Stimulated activated CD8-positive, alpha-beta memory T cell treated with anti-CD3 and anti-CD28 coated beads, Interleukin-2, amount 100 ng/mL, for 1 hour (primary cell): ENCODE measurements at places on chromosomes 3 and 15.

GRCh38 chr3:141285570-141285969 lies 53.9 kb downstream of the PXYLP1 start:
- no peak for DNase-seq

GRCh38 chr3:53361852-53362251 lies 14.5 kb upstream of the DCP1A start:
- no peak for DNase-seq

GRCh38 chr3:52025453-52025852 lies 29.8 kb upstream of the RPL29 start:
- DNase-seq, result no peak

DNA sequence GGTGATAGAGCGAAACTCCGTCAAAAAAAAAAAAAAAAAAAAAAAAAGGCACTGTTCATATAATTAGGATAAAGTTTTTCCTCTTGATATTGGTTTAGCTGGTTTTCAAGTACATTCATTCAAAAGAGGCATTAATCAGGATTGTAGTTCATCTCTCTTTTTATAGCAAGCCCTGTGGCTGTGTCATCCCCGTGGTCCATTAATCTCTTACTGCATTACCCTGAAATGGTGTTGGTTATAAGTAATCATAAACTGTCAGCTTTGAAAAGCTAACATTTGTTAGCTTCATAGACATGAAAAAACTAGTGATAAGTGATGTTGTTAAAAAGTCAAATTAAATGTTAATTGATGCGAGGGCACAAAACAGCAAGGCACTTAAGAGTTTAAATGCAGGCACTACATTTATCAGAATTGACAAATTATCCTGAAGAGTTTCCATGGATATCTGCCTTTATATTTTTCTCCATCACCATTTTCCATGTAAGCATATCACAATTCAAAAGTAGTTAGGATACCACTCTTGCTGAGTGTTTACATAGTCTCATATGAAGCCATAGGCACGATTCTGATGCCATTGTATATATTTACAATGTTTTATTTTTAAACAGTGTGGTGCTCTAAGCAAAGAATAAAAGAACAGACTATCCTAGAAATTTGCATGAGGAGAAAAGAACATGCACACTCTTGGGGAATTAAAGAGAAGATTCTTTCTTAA lies 193.1 kb downstream of the OTOL1 start:
- DNase-seq, result no peak

- no peak for DNase-seq
Observed at GRCh38 chr3:113287803-113288648, 76.7 kb downstream of the BOC start.

GRCh38 chr3:25542492-25543039 lies 114.5 kb downstream of the RARB start:
- DNase-seq, result no peak

GRCh38 chr15:48021336-48022086 lies 99.3 kb upstream of the SLC24A5 start:
- no peak for DNase-seq

- DNase-seq, result no peak
Observed at GRCh38 chr15:32956006-32956405, 238.2 kb downstream of the GREM1 start.

DNA sequence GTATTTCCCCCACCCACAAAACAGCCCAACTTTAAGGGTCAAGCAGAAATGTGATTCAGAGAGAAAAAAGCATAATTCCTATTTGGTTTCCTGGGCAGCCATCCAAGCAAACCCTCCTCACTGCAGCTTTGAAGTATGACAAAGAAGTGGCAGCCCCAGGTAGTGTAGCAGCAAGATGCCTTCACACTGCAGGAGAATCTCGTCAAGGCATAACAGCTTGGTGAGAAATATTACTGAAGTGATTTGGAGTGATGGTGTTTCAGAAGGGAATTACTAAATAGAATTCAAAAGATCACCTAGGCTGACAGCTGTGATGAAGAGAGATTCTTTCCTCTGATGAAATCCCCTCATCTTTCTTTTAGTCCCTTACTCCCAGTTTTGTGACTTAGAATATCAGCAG lies 173.9 kb downstream of the PYDC2 start:
- no peak for DNase-seq

GRCh38 chr15:100255644-100256043 lies 86.1 kb downstream of the ADAMTS17 start:
- DNase-seq, result no peak

- DNase-seq, result no peak
Observed at GRCh38 chr15:93583552-93583951, 494.5 kb upstream of the RGMA start.

DNA sequence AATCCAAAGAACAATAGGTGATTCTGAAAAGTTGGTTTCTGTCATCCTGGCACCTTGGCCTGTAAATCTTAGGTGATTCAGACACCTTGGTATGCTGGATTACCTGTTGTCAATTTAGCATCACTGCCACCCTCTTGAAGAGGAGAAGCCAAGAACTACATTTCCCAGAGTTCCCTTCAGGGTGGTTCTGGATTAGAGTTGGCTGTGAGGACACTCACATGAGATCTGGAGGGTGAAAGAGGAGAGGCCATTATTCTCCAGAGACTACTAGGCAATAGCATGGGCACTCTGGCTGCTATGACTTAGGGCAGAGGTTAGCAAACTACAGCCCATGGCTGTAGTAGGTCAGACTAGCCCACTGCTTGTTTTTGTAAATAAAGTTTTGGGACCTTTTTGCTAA lies 41.7 kb upstream of the CORO2B start:
- DNase-seq, result no peak

DNA sequence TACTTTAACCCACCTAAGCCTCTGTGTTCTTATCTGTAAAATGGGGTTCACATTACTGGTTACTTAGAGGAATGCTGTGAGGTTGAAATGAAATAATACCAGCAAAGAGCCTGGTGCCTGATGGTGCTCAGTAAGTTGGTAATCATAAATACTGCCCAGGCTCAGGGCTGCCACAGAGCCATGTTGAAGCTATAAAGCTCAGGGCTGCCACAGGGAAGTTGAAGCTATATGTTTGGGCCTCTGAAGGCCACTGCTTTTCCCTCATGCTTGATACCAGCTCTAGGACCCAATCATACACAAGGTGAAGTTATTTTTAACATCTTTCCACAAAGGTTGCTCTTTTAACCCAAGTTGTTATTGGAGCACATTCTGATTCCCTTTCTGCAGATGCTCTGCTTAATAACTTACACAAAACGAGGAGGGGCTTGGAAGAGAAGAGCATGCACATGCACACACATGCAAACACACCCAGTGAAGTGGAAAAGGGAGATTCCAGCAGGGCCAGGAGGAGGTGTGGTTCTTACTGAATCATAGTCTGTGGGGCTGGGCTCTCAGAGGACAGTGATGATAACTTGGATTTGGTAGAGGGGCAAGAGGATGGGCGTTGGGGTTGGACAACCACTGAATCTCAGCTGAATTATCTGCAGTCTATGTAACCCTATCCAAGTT lies 17.4 kb downstream of the PARP14 start:
- no peak for DNase-seq

DNA sequence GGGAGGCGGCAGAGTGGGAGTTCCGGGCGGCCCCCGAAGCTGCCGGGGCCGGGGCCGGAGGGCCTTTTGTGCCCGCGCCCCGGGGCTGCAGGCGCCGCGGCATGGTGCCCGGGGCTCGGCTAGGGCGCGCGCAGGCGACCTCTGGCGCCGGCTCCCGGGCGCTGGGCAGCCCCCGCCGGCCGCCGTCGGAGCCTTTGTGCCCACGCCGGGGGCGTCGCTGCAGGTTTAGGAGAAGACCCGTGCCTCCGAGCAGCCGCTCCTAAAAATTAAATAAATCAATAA lies 299 bp downstream of the PAQR9 start:
- no peak for DNase-seq

DNA sequence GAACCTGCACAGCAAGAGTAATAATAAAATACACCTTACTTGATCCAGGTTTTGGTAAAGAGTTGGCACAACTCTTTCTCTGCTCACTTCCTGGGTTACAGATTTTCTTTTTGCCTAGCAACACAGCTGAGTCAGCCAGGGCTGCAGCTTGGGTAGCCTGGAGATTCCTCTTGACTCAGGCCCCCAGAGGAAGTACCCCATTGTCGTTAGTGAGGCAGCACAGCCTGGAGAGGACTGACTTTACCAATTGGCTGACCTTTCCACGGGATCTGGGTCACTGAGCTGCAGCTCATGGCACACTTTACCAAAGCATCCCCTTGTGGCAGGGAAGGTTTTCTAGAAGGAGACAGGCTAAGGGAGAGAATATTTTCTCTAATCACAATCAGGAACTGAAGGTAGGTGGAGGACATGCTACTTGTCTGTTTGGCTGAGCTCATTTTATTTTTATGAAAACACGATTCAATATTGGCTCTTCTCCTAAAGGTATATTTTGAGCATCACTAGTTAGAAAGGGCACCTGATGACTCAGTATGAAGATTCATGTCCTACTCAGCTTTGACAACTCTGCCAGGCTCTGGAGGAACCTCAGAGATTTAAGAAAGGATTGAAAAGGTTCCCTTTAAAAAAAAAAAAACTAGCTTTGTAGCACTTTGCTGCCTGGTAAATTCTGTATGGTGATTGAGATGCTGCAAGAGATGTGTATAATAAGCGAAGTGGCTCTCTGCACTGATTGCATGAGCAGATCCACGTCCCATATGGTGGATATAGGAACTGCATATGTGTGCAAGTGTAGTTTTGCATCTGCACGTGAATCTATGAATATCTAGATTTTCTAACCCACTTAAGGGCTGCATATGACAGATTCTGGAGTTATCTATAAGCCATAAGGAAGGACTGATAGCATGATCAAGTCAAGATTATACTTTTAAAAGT lies 124.8 kb downstream of the CHDH start:
- DNase-seq, result no peak

DNA sequence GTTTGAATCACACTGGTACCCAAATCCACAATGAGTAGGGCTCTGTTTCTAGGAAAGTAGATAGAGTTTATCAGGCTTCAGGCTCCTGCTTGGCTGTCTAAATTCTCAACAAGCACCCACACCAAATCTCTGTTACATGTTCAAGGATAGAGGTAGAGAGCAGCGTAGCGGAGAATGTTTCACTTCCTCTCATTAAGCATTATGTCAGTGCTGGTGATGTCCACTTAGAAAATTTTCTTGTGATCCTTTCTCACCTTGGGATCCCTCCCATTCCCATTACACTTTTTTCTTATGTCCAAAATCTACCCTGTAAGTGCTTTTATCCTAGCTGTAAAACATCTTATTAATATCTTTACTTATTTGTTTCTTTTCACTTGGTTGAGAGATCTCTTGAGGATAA lies 34.7 kb upstream of the GCSAM start:
- DNase-seq, result no peak

GRCh38 chr3:100602506-100603444 lies 6.6 kb upstream of the ADGRG7 start:
- DNase-seq, result no peak

- no peak for DNase-seq
Observed at GRCh38 chr3:98807011-98807410, 43.9 kb downstream of the ST3GAL6 start.

- DNase-seq, result no peak
Observed at GRCh38 chr3:163671201-163671600, 1407.1 kb downstream of the SI start.

GRCh38 chr15:63340353-63340752 lies 41.3 kb downstream of the CA12 start:
- no peak for DNase-seq

DNA sequence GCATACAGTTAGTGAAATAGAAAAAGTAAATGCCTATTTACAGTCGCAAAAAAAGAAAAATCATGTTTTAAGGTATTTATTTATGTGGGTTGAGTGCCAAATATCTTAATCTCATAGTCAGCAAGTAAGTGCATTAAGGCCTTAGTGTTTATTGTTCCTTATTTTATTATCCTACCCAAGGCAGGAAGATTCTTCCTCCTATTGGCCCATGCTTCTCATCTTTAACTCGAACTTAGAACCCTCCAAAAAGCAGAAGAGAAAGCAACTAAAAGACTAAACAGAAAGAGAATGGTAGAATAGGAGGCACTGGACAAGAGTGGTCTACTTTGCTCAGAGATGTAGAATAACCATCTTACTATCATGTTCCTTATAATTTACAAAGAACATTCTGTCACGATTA lies 7.5 kb downstream of the RFX7 start:
- no peak for DNase-seq

DNA sequence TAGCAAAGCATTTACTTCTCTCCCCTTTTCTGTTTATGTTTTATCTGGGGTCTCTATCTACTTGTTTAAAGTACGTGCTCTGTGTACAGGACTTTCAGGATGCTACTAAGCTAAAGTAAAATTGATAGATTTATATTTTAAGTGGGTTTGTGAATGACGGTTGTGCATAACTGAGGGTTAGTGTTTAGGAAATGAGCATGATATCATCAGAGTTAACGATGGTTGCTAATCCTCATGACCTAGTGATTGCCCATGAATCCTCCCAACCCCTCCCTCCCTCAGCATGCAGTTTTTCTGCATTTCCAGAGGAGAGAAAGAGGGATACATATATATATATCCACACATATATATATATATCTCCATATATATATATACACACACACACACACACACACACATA lies 957.2 kb downstream of the TUSC7 start:
- no peak for DNase-seq

DNA sequence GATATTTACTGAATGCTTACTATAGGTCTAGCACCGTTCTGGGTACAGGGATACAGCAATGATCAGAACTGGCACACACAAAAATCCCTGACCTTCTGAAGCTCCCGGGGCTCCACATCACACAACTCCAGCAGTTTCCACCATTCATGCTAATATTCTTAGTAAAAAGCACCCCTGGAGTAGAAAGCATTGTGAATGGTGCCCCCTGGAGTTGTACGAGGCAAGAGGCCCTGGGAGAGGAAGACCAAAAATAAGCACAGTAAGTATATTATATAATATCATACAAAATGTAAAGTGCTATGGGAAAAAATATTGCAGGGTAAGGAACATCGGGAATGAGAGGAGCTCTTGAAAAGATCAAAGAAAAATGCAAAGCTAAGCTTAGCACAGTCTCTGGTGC lies 790 bp upstream of the SRGAP3 start:
- DNase-seq, result no peak

- DNase-seq, result no peak
Observed at GRCh38 chr15:44163370-44163769, 31.7 kb downstream of the FRMD5 start.

- no peak for DNase-seq
Observed at GRCh38 chr3:312160-312733, 115.7 kb downstream of the CHL1 start.

- no peak for DNase-seq
Observed at GRCh38 chr3:5840056-5840455, 652.5 kb downstream of the EDEM1 start.

DNA sequence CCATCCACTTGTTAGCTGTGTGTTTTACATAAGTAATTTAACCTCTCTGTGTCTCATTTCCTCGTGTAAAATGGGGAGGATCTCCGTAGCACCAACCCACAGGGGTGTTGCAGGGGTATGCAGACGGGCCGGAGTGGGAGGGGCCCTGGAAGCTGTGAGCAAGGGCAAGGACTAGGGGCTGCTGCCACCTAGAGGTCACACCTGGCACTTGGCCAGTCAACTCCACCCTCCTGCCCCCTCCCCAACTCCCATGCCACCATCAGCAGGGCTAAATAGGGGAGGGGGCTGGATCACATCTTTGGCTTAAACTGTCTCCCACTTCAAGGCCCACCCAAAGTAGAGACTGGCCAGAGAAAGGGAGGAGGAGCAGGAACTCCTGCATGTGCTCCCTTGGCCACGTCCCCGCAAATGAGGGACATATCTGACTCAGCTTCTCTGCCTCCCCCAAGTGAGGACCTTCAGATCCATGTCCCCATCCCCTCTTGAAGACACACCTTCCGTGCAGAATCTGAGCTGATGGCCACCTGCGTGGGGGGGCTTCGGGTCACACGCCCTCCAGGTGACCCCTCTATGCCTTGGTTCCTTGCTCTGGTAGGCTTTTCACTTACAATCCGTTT lies 2.6 kb downstream of the CCDC9B start:
- DNase-seq, result peak; percentile 37

- no peak for DNase-seq
Observed at GRCh38 chr15:96716478-96716877, 386.0 kb downstream of the NR2F2 start.
